Purkinje cell (primary cell): ENCODE measurements at places on chromosomes 6 and 20. TPM values are rescaled to one million over a fixed set of nuclear protein-coding genes. Genes with fewer than 3 reads are reported as not detected.

Gene KCTD20
- 5.6 and 5.7 TPM in 2 replicates for polyA plus RNA-seq

Gene SLC17A1
- not detected in 2 replicates for polyA plus RNA-seq

Gene TTBK1
- 0.62 and 0.66 TPM in 2 replicates for polyA plus RNA-seq

Gene YWHAB
- 446 and 447 TPM in 2 replicates for polyA plus RNA-seq

Gene CRYBG1
- polyA plus RNA-seq = 1.8 and 3.1 TPM in 2 replicates

Gene HTR1E
- 0.58 TPM in 1 of 2 replicates, not detected in the other for polyA plus RNA-seq
